ENCODE measurements at places on chromosomes 2 and 18. TPM values are rescaled to one million over a fixed set of nuclear protein-coding genes. Genes with fewer than 3 reads are reported as not detected.

DNA sequence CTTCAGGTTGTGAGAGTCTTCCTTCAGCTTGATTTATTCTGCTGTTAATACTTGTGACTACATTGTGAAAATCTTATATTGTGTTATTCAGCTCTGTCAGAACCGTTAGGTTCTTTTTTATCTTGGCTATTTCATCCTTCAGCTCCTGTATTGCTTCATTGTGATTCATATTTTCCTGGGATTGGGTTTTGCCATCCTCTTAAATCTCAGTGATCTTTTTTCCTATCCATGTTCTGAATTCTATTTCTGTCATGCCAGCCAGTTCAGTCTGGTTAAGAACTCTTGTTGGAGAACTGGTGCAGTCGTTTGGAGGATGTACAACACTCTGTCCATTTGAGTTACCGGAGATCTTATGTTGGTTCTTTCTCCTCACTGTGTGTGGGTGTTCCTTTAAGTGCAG, 19.1 kb downstream of the MSTN start:
- DNase-seq, result no peak

DNA sequence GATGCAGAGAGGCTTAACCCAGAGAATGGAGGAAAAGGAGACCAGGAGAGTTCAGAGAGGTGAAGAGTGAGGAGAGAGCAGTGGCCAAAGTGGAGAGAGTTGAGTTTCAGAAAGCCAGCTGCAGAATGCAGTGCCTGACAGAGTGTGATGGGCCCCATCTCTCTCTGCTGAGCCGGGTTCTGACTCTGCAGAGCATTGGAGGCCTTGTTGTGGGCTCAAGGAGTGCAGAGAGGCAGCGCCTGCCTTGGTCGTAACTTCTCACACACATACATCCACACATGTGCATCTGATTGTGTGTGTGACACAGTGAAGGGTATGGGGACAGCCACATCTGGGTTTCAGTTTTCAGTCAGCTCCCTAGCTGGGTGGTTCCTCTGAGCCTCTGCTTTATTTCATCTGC, 58.8 kb downstream of the AGAP1 start:
- DNase-seq, result no peak

SCN7A gene
- polyA plus RNA-seq, result 12.7 TPM

DNA sequence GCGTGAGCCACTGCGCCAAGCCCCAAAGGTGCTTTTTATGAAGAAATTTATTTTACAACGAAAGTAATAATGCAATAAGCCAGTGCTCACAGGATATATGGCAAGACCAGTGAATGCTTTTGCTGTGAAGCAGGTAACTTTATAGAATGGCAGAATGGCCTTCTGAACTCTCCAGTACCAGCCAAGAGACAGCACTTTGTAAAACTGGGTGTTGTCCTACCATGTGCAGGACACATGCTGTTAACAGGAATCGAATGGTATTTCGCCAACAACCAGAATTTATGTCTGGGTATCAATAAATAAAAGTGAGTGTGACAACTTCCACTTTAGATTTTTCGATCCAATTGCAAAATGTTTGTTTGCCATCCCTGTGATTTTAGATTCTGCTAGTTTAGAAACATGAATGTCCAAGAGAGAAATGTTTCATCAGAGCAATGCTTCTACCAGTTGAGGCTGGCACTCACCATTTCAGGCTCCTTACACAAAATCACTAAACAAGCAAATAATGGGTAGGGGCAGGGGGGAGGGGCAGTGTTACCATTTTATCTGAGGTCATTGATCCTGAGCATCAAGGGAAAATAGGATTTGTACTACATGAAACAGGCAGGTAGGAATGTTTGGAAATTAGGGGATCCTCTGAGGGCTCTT, 95.9 kb downstream of the ATL2 start:
- DNase-seq, result no peak

All from right renal cortex interstitium (tissue), 3 donors.